Skeletal muscle cell (primary cell): ENCODE measurements at places on chromosomes 11 and 22.

GRCh38 chr11:59475176-59475575 is 2.1 kb downstream of the OR4D10 start:
- DNase-seq: no peak

DNA sequence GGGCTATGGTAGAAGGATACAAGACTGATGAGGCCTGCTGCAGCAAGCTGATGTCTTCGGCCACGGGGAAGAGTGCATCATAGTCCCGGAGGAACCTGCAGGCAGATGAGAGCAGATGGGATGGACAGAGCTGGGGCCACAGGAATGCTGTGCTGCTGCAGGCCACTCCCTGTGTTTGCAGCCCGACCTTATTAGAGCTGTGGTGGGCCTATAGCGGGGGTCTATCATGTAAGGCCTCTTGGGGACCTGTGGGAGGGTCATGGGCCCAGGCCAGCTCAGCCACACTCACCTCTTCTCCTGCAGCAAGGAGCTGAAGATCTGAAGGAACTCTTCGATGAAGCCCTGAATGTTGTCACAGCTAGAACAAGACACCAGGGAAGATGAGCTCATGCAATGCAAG is 31.9 kb downstream of the ASCC2 start:
- no peak for DNase-seq

- no peak for DNase-seq
Observed at GRCh38 chr22:49996518-49997250, 15.9 kb downstream of the IL17REL start.

- DNase-seq: no peak
Observed at GRCh38 chr11:2366733-2367132, 10.4 kb upstream of the CD81 start.

DNA sequence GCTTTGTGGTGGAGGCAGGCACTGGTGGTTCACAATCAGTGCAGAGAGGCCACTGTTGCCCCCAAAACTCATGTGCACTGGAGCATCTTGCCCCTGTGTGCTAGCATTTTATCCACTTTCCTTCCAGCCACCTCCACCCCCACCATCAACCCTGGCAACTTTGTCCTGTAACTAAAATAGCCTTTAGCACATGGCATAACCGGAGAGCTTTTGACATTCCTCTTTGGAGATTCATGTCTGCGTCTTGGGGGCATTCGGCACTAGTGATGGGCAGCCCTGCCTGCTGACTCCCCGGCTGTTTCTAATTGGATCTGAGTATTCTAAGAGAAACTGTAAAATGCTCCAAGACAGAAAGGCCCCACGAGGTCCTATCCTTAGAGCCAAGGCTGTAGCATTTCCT is 15.8 kb downstream of the SHISA8 start:
- no peak for DNase-seq

DNA sequence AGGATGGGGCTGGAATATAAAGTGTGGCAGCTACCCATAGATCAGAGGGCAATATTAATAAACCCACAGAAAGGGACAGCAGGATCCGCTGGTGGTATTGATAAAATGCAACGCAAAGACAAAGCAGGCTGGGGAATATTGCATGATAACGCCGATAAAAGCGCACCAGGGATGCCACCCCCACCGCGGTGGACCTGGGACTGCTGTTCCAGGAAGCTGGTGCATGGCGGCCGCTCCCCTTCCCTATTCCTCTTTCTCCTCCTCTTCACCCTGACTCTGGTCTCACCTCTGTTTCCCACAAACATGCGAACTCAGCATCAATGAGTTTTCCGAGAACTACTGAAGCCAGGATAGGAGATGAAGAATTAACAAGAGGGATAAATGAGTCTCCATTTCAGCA is 20.2 kb downstream of the SPATA19 start:
- DNase-seq: no peak

GRCh38 chr11:18010121-18010670 is 2.7 kb downstream of the SERGEF start:
- DNase-seq: no peak

GRCh38 chr11:78313181-78313795 is 104.3 kb downstream of the GAB2 start:
- DNase-seq: peak; percentile 79

- DNase-seq: no peak
Observed at GRCh38 chr11:46984987-46985386, 48.4 kb downstream of the CSTPP1 start.

DNA sequence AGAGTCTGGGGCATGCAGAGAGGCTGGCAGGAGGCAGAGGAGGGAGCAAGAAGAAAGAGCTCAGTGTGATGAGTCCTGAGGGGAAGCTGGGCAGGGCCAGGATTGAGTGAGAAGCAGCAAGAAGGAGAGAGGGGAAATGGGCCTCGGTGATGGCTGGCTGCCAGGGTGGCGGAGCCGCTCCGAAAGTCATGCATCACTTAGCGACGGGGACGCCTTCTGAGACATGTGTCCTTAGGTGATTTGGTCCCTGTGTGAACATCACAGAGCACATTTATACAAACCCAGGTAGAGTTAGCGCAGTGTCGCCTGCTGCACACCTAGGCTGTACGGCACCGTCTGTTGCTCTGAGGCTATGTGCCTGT is 15.1 kb downstream of the TBC1D22A start:
- no peak for DNase-seq

- DNase-seq: peak; percentile 27
Observed at GRCh38 chr11:125950696-125951651, 5.1 kb downstream of the VSIG10L2 start.

DNA sequence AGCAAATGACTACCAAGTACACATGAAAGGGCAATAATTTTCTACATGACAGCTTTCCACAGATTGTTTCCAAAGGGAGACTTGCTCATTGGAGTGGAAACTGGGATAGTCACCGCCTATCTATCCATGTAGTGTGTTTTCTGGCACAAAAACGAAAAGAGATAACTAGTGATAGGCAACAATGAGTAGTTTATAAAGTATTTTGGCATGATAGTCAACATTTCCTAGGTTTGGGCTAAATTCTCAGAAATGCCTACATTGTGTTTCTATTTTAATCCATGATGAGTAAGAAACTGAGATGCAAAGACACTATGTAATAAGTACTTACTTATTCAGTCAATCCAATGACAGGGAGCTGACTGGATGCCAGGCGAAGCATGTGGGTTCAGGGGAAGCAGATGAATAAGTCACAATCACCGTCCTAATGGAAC is 1129.1 kb downstream of the DLG2 start:
- peak; percentile 82 for DNase-seq

DNA sequence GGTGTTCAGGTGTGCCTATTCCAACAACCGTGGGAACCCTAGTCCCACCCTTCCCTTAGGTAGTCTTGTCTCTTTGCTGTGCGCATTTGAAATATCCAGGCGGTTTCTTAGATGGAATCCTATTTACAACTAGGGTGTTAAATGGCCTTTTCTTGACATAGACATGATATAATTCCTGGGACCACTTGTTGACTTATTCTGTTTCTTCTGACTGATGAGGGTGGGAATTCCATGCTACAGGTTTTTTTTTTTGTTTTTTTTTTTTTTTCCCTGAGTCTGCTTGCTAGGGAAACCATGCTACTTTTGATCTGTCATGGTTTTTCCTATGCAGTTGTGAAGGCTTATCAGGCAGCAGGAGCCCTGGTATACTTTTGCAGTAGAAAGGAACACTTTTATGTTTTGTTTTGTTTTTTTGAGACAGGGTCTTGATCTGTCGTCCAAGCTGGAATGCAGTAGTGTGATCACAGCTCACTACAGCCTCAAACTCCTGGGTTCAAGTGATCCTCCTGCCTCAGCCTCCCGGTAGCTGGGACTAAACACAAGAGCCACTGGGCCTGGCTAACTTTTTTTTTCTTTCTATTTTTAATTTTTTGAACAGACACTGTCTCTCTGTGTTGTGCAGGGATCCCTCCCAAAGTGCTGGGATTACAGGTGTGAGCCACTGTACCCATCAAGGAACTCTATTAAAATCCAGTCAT is 1.5 kb downstream of the STIM1 start:
- DNase-seq: no peak

DNA sequence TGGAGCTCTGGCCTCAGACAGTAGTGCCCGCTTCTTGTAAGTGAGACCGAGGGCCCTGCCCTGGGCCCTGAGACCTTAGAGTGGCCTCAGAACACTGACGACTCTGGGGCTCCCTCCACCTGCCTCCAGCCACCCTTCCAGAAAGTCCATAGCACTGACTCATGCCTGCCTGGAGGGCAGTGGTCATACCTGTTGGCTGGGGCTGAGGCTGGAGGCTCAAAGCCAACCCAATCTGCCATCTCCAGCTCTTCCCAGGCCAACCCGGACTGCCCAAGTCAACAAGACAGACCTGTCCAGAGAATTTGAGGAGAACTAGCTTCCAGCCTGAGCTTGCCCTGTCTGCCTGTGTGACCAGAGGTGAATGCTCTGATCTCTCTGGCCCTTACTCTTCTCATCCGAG is 66.9 kb upstream of the TTLL12 start:
- DNase-seq: no peak

GRCh38 chr22:27220339-27220738 is 563.0 kb downstream of the MIAT start:
- peak; percentile 60 for DNase-seq

GRCh38 chr11:12116425-12117032 is 6.1 kb downstream of the MICAL2 start:
- DNase-seq: no peak

GRCh38 chr11:39144351-39145130 is 2314.9 kb downstream of the LRRC4C start:
- DNase-seq: no peak

GRCh38 chr22:47748271-47748670 is 985.8 kb downstream of the TBC1D22A start:
- no peak for DNase-seq

GRCh38 chr22:44542561-44543222 is 44.7 kb upstream of the RTL6 start:
- no peak for DNase-seq

GRCh38 chr11:119166368-119167076 is 2.0 kb upstream of the NLRX1 start:
- no peak for DNase-seq
